ENCODE measurements at places on chromosomes 4 and X.
A peak's percentile ranks its signal among the peaks of the same experiment; 100 is the strongest.

GRCh38 chr4:61202638-61203435 is 2.7 kb downstream of the ADGRL3 start:
- peak; percentile 25 for DNase-seq

GRCh38 chr4:160872491-160872890 is 1291.3 kb downstream of the FSTL5 start:
- no peak for DNase-seq

- peak; percentile 72 for DNase-seq
Observed at GRCh38 chrX:145729635-145730034, 88.0 kb upstream of the SLITRK2 start.

- DNase-seq: no peak
Observed at GRCh38 chrX:105700331-105700730, 122.0 kb upstream of the NRK start.

DNA sequence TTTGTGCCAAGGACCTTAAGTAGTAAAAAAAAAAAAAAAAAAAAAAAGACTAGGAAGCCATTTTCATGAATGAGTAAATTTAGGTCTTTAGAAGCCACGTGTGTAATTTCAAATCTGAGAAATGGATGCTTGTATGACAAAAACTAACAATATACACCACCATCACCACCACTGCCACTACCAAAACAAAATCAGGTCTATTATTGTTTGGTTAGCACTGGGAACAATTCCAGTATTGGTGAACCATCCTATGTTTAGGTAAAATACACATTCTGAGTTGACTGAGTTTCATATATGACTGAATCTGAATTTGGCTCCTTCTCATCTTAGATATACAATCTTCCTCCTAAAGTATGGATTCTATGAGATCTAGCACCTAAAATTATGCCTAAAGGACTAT is 8.8 kb upstream of the TMSB4X start:
- DNase-seq: no peak

GRCh38 chr4:59500103-59500502 is 1700.0 kb upstream of the ADGRL3 start:
- DNase-seq: no peak

DNA sequence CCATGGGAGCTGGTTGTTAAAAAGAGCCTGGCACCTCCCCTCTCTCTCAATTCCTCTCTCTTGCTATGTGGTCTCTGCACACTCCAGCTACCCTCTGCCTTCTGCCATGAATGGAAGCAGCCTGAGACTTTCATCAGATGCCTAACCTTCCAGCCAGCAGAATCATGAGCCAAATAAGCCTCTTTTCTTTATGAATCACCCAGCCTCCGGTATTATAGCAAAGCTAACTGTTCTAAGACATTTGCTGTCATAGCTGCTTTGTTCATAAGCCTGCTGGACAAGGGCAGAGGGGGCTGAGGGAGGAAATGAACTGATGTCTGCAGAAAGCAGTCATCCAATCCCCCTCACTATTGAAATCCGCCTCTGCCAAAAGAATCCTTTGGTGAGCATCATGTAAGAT is 196.7 kb downstream of the ZNF330 start:
- DNase-seq: peak; percentile 58

- DNase-seq: peak; percentile 99
Observed at GRCh38 chr4:168634276-168634802, 137.5 kb downstream of the PALLD start.

DNA sequence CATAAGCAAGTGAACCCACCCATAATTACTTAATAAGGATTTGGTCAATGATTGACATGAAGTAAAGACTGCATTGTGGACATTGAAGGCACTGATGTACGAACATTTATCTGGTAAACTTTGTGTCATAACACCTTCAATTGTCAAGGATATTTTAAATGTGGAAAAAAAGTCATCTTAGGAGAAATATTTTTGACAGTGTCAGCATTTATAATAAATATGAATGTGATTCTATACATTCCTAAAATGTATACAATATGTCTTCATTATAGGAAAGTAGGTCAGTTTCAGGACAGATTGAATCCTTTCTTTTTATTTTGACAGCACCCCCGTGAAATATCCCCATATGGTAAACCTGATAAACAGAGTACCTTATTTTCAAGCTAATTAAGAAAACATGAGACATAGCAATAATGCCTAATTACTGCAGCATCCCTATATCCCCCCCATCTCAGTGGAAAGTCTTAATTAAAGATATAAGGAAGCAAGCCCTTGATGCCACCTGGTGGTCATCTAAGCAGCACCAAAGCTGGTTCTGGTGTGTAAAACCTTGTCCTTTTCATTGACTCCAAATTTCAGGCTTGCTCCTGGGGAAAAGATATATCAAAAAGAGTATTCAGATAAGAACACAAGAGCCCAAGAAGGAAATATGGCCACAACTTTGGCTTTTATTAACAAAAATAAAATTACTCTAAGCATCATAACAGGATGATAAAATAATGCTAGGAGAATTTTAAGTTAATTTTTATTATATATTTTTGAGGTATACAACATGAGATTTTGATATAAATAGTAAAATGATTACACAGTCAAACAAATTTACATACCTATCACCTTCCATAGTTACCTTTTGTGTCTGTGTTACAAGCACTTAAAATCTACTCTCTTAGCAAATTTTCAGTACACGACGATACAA is 379.7 kb downstream of the TLL1 start:
- peak; percentile 29 for DNase-seq

- peak; percentile 38 for DNase-seq
Observed at GRCh38 chrX:68978255-68978654, 149.4 kb downstream of the EFNB1 start.

All from astrocyte of the spinal cord (primary cell).